ENCODE measurements at places on chromosomes 7 and 10.

GRCh38 chr7:1598286-1598685 lies 28.5 kb upstream of the PSMG3 start:
- DNase-seq, result no peak

GRCh38 chr10:133455611-133456031 lies 1.9 kb downstream of the SCART1 start:
- DNase-seq, result no peak

DNA sequence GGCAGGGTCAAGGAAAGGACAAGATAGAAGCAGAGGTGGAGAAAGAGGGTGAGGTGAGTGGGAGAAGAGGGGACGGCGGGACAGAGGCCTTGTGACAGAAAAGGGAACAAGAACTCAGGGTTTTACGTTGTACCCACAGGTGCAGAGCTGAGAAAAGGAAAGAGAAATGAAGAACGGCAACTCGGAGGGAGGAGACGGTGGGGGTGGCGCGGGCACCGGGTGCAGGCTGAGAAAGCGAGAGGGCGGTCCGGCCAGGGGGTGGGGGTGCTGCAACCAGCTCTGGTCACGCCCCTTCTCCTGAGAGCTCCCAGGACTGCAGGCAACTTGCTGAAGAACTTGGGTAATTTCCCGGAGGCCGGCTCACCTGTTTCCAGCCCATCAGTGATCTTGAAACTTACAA lies 65.3 kb downstream of the CARD11 start:
- no peak for DNase-seq

DNA sequence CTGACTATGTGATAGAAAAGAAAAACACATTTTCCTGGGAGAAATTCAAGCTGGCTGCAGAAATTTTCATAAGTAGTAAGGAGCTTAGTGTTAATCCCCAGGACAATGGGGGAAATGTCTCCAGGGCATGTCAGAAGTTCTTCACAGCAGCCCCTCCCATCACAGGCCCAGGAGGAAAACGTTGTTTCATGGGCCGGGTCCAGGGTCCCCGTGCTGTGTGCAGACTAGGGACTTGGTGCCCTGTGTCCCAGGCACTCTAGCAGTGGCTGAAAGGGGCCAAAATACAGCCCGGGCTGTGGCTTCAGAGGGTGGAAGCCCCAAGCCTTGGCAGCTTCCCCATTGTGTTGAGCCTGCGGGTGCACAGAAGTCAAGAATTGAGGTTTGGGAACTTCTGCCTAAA lies 99.0 kb upstream of the ASAH2 start:
- no peak for DNase-seq

Data from NCI-H2171 (cell line).